ENCODE measurements at places on chromosomes 1 and 21.

DNA sequence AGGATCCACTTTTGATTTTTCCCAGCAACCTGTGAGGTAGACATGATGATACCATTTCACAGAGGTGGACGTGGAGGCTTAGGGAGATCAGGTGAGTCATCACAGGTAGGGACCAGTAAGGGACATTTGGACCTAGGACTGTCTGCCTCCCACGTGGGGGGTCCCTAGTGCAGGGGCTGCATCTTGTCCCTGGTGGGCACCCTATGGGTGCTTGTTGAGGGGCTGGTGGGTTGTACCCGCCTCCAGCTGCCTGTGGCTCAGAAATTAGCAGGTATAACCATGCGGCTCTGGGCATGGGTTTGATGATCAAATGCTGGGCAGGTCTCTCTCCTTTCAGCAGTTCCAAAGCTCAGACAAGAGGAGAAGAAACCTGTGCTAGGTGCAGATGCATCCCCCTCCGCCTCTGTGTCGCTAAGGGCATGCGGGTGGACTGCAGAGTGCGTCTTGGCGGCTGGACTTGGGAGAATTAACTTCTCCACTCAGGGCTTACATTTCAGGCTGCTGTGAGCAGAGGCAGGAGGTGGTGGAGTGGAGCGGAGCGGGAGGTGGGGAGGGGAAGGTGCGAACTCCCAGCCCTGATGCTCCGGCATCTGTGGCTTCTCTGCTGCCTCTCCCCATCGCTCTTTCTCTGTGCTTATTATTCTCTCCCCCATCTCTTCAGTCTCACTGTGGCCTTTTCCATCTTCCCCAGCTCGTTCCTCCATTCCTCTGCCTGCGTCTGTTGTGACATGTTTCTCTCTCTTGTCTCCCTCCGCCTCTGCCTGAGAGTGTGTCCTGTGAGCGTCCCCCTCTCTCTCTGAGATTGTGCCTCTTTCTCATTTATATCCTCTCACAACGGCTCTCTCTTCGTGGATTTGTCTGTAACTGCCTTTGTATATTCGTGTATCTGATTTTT lies 146.8 kb downstream of the PTPRU start:
- DNase-seq, result no peak

DNA sequence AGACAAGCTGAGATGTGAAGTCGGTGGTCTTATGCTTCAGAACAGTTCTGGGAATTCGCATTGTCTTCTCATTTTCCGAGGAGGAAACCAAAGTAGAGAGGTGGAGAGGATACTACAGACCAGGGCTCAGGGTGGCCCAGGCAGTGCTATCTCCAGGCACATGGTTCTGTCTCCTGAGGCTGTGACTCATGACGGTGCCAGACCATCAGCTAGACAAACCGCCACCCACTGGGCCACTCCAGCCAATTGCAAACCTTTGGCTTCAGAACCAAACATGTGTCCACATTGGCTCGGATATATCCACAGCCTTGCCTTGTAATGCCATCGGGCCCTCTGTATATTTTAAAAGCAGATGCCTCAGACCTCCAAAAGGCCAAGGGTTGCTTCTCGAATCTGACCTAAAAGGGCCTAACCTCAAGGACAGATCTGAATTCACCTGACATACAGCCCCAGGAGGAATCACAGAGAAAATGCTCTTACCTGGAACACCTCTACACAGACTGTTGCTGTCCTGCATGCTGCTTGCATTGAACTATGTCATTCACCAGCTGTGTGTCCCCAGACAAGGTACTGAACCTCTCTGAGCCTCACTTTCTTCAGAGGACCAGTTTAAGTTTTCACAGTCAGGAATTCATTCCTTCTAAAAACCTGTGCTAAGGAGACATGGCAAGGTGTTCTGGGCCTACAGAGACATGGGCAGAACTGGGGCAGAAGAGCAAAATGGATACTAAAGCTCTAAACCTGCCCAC lies 224.9 kb upstream of the JUN start:
- DNase-seq, result no peak

DNA sequence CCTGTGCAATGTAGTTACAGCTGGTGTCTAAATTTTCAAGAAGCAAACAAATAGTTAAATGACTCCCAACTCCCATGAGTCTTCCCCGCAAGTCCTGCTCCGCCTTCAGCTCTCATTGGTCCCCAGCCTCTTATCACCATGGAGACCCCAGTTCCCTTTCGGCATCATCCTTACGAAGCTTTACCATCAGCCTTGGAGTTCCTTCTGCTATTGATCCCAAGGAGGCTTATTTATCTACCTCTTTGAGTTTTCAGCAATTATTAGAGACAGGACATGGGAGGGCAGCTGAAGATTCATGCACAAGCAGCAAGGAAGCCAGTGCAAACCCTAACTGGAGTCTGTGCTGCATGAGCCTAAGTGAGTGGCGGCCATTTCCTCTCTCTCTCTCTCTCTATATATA lies 12.3 kb downstream of the KCNA2 start:
- DNase-seq, result no peak

GRCh38 chr1:87129606-87130005 lies 199.1 kb upstream of the LMO4 start:
- no peak for DNase-seq

DNA sequence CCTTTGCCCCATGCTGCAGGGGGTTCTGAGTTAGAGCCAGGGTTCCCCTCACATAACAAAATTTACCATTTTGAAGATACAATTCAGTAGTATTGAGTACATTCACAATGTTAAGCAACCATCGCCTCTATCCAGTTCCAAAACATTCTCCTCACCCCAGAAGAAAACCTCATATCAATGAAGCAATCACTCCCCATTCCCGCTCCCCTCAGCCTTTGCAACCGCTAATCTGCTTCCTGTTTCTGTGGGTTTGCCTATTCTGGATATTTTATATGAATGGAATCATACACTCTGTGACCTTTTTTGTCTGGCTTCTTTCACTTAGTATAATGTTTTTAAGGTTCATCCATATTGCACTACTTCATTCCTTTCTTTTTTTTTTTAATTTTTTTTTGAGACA lies 32.9 kb downstream of the SERINC2 start:
- no peak for DNase-seq

- no peak for DNase-seq
Observed at GRCh38 chr1:181919542-181919941, 142.0 kb downstream of the ZNF648 start.

- no peak for DNase-seq
Observed at GRCh38 chr1:111943066-111943465, 46.4 kb downstream of the KCND3 start.

- no peak for DNase-seq
Observed at GRCh38 chr1:11187000-11187399, 2.2 kb upstream of the ANGPTL7 start.

DNA sequence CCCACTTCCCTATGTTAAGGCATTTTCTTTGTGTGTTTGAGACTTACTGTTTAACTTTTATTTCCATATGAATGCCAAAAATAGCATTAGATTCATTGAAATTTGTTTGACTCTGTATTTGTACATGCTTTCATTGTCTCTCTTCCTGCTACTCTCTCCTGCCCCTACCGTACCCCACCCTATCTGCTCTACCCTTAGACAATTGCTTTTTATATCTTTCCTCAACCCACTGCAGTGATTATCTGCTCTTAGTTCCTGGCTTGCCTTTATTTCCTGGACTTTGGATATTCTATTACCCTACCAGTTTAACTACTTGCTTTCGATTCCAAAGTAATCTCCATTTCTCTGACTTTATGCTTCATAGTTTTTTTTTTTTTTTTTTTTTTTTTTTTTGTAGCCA lies 10.5 kb downstream of the RAVER2 start:
- DNase-seq, result no peak

DNA sequence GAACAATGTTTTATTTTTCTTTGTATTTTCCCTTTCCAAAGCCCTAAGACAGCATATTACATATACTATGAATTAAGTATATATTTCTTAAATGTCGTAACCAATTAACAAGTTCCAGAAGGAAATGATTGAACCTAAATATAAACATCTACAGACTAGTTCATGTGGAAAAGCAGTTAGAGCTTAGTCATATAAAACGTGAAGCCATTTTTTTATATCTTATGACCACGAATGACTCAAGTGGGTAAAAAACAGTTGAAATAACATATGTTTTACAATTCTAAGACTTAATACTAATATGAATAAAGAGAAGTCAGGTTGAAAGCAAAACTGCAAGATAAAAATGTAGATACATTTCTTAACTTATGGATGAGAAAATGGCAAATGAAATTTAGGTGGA lies 307.3 kb downstream of the BRINP3 start:
- no peak for DNase-seq

- peak; percentile 1 for DNase-seq
Observed at GRCh38 chr1:238052496-238053266, 162.0 kb upstream of the ZP4 start.

DNA sequence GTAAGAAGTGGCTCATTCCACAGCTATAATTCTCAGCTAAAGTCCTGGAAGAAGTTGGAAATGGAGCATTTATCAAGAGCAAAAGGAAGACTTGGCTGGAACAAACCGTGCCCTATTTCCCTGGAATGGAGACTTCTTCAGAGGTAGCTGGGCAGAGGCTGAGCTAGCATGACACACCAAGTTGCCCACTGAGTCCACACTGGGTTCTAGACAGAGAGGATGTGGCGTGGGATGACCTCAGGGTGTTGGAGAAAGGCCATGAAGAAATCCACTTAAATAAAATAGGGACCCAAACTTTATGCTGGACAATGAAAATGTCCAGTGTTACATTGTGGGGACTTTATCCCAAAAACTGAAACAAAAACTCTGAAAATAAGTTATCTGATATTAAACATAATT lies 116.2 kb downstream of the KCNJ6 start:
- DNase-seq, result no peak

DNA sequence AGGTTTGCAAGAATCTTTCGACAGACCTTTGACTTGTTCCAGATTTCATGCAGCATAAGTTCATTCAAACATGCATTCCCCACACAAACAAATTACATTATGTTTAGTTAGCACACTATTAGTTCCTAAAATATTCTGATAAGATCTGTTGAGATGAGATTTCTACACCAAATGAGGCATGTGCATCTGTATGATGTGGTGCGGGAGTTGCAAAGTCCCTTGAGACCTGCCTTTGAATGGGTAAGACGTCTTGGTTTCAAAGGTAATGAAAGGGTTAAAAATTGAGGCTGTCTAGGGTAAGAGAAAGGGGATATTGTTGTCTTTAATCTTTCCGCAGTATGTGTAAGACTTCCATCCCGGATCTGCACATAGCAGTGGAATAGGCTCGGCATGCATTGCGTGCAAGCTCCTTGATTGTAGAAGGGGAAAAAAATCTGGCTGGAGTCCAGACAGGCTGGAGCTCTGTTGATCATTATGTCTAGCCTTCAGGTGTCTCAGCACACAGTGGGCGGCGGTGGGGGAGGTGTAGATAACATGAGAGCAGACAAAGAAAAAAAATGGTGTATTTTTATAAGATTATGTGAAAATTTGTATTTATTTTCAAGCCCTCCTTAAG lies 296.6 kb downstream of the PTPRC start:
- DNase-seq, result peak; percentile 94

GRCh38 chr1:29646161-29646775 lies 409.9 kb downstream of the PTPRU start:
- DNase-seq, result no peak

GRCh38 chr1:205656236-205656635 lies 24.1 kb downstream of the SLC45A3 start:
- DNase-seq, result no peak

DNA sequence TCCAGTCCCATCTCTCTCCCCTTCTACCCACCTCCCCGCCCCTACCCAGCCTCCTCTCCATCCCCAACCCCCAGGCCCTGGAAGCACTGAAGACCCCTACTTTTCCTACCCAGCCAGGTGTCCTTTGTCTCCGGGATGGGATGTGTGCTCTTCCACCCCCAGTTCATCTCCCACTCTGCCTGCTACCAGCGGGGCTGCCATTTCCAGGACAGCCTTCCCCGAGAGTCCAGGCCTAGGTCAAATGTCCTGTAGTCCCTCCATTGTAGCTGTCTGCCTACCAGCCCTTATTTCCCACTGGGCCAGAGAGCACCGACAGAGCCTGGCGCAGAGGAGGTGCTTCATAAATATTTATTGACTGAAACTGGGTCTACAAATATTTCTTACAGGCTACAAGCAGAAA lies 72.0 kb upstream of the TLR5 start:
- no peak for DNase-seq

DNA sequence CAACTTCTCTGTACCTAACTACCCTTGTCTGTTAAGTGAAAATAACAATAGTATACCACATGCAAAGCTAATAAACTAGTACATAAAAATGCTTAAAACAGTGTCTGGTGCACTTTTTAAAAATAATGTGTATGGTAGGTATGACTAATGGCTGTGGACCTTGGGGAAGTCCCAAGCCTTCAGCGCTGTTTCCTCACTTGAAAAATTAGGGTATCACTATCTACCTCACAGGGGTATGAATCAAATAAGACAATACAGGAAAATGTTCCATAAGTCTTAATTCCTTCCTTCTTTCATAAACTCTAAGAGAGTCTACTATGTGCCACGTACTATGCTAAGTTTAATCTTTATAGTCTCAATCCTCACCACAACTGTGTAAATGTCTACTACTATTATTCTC lies 32.0 kb downstream of the EGLN1 start:
- DNase-seq, result no peak

- no peak for DNase-seq
Observed at GRCh38 chr1:155134322-155134721, 1.3 kb upstream of the SLC50A1 start.

DNA sequence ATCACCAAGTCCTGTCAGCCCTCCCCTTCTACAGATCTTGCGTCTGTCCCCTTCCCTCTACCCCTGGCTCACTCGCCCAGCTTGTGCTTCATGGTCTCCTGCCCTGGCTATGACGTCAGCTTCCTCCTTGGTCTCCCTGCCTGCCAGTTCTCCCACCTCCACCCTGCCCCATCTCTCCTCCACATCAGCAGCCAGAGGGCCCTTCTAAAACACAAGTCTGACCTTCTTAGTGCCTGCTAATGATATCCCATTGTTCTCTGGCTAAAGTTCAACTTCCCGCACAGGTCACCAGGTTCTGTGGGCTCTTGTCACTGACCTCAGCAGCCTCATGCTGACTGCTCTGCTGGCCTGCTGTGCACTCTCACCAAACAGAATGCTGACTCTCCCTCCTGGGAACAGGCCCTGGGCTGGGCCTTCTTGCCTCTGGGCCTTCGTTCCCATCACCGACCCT lies 24.7 kb upstream of the MYCL start:
- DNase-seq, result no peak

DNA sequence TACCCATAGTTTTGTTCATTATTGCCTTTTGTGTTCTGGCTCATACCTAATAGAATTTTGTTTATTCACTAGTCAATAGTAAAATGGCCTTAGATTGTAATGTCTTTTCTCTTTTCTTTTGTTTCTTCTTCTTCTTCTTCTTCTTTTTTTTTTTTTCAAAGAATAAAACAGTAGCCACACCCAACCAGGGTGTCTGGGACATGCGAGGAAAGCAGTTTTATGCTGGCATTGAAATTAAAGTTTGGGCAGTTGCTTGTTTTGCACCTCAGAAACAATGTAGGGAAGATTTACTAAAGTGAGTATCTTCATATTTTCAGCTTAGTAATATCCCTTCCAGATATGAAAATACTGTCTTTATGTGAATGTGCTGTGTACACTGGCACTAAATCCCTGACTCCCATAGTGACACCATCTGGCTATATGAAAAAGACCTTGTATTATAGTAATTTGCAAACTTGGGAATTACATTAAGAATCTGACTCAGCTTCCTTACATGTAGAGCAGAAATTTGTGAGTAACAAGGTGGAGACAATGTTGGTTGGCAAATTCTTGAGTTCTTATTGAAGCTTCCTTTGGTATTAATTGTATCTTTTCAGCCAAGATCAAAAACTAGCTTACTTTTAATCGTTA lies 24.6 kb downstream of the AGO4 start:
- DNase-seq, result no peak

GRCh38 chr1:169931795-169932231 lies 38.1 kb upstream of the SCYL3 start:
- DNase-seq, result no peak
